ENCODE measurements at places on chromosomes 1 and 21.

DNA sequence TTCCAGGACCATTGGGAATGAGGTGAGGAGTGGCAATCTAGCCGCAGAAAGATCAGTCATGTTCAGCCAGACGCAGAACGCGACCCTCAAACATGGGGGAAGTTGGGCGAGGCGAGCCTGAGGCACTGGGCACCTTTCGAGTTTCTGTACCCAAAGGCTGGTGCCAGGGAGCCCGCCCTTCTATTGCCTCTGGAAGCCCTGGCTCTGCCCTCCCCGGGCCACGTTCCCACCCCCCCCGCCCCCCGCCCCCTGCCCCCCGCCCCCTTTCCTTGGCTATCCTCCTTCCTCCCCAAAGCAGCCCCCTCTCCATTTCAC, 2.2 kb upstream of the ZBTB7B start:
- no peak for DNase-seq

DNA sequence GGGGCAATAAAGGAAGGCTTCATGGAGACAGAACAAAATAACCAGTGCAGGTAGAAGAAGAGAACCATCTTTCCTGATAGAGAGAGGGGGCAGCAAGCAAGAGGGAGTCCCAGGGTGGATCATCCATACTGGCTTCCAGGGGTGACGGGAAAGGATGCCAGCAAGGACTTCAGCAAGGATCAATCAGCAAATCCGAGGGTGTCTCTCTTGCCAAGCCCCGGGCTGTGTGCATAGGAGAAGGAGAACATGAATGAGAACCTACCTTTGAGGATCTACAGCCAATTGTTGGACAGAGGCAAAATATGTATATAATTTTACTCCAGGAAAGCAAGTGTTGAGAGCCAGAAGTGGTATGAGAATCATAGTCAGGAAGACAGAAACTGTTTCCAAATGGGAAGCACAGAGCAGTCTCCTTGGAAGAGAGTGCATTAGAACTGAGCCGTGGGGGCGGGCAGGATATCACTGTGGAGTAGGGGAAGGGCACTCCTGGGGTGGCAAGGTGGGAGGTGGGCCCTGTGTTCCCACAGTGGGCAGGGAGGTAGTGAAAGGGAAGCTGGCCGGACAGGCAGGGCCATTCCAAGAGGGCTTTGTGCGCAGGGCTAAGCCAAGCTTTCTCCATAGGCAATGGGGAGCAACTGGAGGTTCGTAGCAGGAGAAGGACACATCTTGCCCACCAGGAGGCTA, 1.1 kb upstream of the S100A9 start:
- DNase-seq: no peak

DNA sequence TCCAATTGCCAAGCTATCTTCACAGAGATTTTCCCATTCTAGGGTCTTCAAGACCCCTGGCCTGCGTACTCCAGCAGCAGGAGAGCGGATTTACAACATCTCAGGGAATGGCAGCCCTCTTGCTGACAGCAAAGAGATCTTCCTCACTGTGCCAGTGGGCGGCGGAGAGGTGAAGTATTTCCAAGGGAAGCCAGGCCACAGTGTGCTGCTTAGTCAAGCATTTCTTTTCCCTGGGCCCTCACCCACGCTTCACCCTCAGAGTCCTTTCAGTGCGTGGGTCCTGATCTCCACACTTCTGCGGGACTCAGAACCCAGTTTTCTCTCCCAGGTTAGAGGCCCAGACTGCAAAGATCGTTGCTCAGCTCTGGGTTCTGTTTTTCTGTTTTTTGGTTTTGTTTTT, 13.1 kb downstream of the CDCA8 start:
- no peak for DNase-seq

- no peak for DNase-seq
Measured at GRCh38 chr1:201180901-201181300, 9.7 kb upstream of the IGFN1 start.

- DNase-seq: no peak
Measured at GRCh38 chr1:22750685-22751051, 40.0 kb downstream of the EPHB2 start.

- no peak for DNase-seq
Measured at GRCh38 chr1:169999331-169999741, 75.2 kb downstream of the KIFAP3 start.

- DNase-seq: no peak
Measured at GRCh38 chr1:76450229-76450628, 375.7 kb downstream of the ST6GALNAC3 start.

- DNase-seq: no peak
Measured at GRCh38 chr1:3945916-3946840, 46.1 kb upstream of the C1orf174 start.

DNA sequence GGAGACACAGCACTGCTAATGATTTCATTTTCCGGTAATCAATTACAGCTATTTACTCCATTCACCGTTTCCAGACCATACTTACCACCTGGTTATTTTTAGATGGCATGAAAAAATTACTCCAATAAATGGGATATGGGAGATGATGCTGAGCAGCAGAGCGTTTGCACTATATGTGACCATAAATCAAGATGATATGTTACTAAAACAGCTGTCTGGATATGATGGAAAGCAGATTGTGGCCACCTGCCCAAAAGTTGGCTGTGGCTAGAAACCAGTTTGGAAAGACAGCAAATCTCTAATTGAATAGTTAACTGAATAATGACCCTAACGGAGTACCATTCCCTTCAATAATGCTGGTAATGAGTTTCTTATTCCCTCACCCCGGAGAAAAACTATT, 22.5 kb upstream of the KCTD3 start:
- DNase-seq: no peak

GRCh38 chr21:14945176-14945575, 119.6 kb downstream of the NRIP1 start:
- DNase-seq: no peak

DNA sequence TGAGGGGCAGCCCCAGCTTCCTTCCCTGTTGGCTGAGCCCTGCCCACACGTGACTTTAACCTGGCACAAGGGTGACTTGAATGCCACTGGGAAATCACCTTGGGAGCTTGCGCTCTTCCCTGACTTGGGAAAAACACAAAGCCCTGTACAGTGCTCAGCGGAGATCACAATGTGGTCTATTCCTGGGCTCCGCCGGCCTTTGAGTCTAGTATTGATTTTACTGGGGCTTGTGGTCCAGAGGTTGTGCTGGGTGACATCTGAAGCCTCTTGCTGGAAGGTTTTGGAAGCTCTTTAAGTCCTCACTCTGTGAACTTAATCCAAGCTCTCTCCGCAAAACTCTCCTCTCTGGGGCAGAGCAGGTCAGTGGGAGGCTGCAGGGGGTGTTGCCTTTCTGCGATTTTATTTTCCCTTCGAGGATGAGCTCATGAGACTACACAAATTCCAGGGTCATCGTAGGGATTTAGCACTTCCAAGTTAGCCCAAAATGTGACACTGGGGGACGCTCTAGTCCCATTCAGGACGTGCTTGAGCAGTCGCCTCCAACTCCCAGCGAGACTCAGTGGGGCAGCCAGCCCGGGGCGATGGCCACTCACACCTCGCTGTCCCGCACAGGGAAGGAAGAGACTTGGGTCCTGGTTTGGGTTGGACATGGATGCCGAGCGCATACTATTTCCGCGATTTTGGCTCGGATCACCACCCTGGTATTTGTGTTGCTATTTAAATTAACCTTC, 291.9 kb upstream of the AJAP1 start:
- no peak for DNase-seq

GRCh38 chr1:1540090-1540817, at the start of gene TMEM240:
Gene TMEM240 (minus strand): TSS chr1:1540624. CDS start chr1:1540346, 278 bp downstream.
- DNase-seq: peak; percentile 10

DNA sequence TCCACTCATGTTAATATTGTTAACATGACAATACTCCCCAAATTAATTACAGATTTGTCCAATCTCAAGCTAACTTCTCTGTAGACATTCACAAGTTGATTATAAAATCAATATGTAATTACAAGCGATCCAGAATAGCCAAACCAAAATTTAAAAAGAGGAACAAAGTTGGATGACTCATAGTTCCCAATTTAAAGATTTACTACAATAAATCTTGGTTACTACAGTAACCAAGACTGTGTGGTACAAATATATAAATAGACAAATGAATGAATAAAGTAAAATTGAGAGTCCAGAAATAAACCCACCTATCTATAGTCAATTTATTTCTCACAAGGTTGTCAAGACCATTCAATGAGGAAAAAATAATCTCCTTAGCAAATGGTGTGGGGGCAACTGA, 7.1 kb upstream of the KRTAP10-4 start:
- DNase-seq: no peak

GRCh38 chr1:230581446-230582079, 60.7 kb upstream of the COG2 start:
- DNase-seq: no peak

- no peak for DNase-seq
Measured at GRCh38 chr1:198649232-198649967, 10.6 kb downstream of the PTPRC start.

DNA sequence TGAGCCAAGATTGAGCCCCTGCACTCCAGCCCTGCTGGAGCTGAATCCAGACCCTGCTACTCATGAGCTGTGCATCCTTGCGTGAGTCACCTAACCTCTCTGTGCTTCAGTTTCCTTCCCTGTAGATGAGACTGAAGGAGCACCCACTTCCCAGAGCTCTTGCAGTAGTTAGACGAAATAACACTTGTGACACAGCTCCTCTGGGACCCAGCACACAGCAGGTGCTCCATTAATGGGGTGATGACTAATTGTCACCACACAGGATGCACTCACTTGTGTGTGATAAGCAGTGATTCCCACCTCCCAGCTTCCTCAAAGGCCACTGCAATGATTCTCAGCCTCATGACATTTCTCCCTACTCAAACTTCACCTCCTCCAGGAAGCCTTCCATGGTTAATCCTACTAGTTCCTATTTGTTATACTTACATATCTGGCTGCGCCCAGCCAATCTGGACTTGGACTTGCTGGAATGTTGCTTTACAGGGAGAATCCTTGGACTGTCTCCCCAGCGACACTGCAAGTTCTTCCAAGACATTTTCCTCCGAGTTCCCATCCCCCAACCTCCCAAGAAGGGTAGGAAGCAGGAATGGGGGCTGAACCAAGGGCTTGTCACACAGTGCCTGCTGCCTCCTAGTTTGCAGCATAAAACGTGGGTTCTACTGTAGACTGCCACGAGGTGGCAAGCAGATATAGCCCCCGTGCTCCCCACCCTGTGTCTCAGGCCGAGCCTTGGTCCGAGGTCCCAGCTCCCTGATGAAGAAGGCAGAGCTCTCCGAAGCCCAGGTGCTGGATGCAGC, 17.2 kb downstream of the DRAXIN start:
- no peak for DNase-seq

- DNase-seq: no peak
Measured at GRCh38 chr1:107184888-107185287, 44.0 kb downstream of the NTNG1 start.

- DNase-seq: no peak
Measured at GRCh38 chr1:21741206-21741605, 41.7 kb downstream of the USP48 start.

DNA sequence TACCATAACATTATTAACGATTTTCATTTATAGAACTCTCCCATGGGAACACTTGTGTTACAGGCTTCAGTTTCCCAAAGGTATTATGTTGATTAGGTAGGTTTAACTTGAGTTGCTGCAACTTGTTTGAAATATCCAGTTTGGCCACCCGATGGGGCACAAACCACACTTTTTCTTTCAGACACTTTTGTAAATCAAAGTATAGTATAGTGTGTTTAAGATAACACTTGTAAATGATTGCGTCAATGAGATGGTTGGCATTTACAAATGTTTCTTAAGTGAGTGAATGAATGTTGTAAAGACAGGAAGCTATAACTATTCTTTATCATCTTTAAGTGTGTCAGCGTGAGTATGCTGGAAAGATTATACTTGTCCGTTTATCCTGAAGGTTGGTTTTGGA, 4.3 kb downstream of the XPR1 start:
- DNase-seq: no peak

DNA sequence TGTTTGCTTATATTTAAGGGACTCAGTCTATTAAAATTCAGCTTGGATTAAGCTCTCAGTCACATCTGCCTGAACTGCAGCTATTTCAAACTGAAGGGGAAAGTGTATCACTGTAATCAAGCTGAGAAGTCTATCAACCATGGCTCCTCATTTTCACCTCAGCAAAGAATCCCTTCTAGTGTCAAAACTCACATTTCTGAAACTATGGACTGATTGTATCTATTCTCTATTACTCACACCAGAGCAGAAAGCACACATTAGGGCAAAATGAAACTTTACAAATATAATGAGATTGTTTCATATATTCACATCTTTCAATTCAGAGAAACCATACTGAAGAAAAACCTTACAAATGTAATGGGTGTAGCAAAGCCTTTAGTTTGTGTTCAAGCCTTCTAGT, 14.6 kb upstream of the C1orf146 start:
- DNase-seq: no peak

- no peak for DNase-seq
Measured at GRCh38 chr1:181175955-181176354, 87.5 kb downstream of the IER5 start.

GRCh38 chr1:44655609-44656008, 18.7 kb downstream of the TMEM53 start:
- DNase-seq: no peak

DNA sequence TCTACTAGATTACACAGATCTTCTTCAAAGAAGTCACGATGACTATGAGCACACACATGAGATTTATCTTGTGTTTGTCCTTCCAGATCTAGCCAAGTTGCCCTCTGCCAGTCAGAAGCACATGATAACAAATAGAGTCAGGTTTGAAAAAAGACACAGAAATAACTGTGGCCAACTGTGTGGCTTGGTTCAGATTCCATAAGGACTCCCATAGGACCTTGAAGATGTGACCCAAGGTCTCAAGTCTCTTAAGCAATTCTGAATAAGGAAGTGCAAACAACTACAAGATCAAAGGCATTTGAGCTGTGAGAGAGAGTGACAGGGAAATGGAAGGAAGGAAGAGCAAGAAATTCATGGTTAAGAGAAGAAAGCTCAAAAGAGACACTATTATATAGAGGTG, 194.0 kb downstream of the PLPP3 start:
- DNase-seq: no peak

- DNase-seq: no peak
Measured at GRCh38 chr1:113981962-113982931, 3.0 kb downstream of the OLFML3 start.

DNA sequence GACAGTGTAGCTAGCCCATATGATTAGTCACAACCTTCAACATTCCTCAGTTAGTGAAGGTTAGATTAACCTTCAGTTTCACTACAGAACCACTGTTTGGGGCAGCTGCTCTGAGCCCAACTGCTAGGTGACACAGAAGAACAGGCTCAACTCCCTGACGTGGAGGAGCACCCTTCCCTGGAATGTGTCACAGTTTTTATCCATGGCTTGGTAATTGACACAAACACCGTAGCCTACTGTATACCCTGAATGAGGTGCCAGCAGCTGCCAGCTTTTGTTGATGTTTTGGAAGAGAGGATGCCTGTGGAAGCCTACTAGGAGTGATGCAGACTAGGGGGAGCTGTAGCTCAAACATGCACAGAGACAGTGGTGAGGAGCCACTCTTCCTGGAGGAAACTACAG, 56.6 kb upstream of the CR2 start:
- DNase-seq: no peak

- DNase-seq: no peak
Measured at GRCh38 chr1:95323123-95323522, 89.1 kb downstream of the RWDD3 start.

Data from activated CD8-positive, alpha-beta memory T cell treated with anti-CD3 and anti-CD28 coated beads for 1 hour (primary cell).